ENCODE measurements at places on chromosomes 7 and 10.
A peak's percentile ranks its signal among the peaks of the same experiment; 100 is the strongest.

DNA sequence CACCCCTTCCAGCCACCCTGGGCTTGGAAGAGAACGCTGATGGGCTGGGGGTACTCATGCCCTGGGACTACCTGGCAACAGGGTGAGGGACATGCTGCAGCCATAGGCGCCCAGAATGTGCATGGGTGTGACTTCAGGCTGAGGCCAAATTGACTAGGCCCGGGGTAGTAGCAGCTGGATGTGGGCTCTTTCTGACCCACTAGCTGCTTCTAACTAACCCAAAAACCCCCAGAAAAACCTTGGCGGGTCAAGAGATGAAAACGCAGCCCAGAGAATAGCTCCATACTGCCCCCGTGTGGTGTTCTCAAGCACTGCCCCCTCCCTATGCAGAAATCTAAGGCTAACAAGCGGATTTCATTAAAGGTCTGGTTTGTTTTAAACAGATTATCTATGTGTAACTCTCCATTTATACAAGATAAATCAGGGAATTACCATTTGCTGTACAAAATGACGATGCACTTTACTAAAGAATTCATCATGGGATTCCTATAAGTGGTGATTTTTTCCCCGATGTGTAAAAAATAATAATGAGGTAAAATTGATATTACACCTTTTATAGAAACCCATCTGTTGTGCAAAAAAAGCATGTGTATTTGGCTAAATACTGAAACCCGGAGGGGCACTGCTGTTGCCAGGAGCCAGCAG, 4.2 kb downstream of the SMARCD3 start:
- DNase-seq, result peak; percentile 73

GRCh38 chr7:116399819-116400218, 99.7 kb upstream of the CAV2 start:
- DNase-seq, result no peak

DNA sequence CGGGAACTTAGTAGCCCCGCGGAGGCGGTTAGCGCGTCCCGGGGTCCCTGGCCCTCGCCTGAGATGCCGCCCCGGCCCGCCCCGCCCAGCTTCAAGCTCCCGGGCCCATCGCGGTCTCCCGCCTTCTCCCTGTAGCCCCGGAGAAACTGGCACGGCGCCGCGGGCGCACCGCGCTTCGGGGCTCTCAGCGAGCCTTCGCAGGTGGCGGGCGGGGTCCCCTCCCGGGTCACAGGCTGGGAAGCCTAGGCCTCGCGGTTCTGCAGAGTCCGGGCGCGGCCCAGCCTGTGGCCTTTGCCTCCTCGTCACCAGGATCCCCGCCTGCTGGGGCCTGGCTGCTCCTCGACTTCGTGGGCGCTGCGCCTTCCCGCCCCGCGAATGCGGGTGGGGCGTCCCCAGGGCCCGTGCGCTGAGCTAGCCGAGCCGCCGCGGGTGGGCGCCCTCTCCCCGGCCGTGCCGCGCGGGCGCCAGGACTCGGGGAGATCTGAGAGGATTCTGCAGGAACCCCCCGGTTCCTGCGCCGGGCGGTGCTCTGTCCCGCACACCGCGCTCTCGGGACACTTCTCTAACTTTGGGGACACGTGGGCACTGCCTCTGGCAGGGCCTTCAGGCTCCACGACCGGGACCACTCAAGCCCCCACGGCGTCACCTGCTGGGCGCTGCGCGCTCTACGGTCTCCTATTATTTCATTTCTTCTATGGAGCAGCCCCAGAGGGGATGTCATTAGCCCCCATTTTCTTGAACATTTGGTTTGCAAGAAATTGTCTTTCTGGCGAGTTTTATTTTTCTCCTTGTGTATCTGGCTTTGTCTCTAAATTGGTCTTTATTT, 682 bp upstream of the RGS10 start:
- peak; percentile 81 for DNase-seq

DNA sequence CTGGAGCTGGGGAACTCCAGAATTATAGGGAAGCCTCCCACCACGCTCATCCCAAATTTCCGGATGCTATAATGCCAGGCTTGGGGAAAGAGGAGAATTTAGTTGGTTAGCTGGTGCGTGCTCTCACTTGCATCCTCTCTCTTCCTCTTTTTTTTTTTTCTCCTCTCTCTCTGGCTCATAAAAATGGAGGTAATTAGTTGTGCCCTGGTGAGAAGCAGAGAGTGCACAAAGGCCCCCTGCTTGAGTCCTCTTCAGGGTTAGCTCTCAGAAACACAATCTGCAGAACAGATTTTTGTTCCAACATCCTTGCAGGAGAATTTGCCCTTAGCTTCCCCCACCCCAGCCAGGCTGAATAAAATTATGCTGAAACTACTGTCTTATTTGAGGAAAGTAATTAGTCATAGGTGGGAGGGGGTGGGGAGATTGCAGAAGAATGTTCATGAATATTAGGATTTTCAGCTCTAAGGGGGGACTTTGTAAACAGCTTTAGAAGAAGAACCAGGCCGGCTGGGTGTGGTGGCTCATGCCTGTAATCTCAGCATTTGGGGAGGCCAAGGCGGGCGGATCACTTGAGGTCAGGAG, 7.6 kb downstream of the SERPINE1 start:
- DNase-seq, result no peak

DNA sequence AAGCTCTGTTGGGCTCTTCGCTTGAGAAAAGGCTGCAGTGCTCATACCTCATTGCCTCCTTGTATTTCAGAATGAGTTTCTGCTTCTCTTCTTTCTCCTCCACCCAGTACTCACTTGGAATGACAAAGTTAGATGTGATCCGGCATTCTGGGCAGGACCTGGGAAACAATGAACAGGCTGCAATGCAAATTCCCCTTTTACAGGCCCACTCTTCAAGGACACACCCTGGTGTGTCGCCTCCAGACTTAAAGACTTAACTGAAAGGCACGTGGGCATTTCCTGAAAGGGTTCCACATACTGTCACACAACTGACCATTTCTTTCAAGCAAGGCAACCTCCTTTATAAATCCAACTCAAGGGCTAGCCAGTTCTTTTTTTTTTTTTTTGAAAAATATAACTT, 23.6 kb downstream of the MKRN1 start:
- no peak for DNase-seq

All from CD4-positive, alpha-beta T cell treated with Interleukin-6 for 4 hours (primary cell).